Ovary (tissue), 10 donors: ENCODE measurements at places on chromosomes 7 and 10.
A peak's percentile ranks its signal among the peaks of the same experiment; 100 is the strongest.

GRCh38 chr10:77726732-77727131 is 89.1 kb upstream of the KCNMA1 start:
- DNase-seq: no peak

DNA sequence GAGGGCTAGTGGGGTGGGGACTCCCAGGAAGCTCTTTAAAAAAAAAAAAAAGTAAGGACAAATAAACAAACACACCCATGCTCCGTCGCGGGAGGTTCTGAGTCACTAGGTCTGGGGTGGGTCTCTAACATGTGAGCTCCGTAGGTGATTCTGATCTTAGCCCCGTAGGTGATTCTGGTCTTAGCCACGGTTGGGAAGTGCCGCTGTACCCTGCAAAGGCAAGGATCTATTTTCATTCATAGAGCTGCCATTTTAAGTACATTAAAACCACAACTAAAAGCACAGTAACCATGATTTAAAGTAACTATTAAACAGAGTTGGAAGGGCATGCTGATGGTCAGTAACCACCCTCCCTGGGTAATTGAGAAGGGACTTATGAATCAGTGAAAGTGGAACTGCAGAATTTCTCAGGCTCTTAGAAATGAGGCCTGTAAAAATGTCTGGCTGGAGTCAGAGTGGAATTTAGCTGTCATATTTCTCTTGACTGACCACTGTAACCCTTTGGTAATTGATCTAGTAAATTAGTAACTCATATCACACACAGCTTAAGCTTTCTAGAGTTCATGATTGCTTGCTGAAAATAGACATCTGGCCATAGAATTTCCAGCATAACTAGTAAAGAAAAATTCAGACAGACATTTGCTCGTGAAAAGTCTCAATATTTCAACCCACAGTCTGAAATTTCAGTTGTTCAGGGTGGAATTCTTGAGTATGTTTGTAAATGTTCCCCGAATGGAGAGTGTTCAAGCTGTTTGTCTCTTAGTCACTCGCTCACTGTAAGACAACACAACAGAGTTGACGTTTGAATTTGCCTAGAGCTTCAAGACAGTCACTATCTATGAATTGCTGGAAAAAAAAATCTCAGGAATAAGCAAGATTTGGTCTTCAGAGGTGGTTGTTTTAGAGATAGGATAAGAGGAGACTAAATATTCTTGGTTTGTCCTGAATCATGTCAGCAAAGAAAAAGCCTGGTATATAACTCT is 34.2 kb upstream of the TCF7L2 start:
- no peak for DNase-seq

- no peak for DNase-seq
Measured at GRCh38 chr7:30185496-30185895, 50.7 kb downstream of the MTURN start.

DNA sequence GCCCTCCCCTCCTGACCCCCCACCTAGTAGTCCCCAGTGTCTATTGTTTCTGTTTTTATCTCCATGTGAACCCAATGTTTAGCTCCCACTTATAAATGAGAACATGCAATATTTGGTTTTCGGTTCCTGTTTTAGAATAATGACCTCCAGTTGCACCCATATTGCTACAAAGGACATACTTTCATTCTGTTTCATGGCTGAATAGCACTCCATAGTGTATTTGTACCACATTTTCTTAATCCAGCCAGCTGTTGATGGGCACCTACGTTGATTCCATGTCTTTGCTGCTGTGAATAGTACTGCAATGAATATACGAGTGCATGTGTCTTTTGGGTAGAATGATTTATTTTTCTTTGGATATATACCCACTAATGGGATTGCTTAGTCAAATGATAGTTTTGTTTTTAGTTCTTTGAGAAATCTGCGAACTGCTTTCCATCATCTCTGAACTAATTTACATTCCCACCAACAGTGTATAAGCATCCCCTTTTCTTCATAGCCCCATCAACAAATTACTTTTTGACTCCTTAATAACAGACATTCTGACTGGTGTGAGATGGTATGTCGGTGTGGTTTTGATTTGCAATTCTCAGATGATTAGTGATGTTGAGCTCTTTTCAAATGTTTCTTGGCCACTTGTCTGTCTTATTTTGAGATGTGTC is 128.4 kb upstream of the PHYHIPL start:
- DNase-seq: no peak

DNA sequence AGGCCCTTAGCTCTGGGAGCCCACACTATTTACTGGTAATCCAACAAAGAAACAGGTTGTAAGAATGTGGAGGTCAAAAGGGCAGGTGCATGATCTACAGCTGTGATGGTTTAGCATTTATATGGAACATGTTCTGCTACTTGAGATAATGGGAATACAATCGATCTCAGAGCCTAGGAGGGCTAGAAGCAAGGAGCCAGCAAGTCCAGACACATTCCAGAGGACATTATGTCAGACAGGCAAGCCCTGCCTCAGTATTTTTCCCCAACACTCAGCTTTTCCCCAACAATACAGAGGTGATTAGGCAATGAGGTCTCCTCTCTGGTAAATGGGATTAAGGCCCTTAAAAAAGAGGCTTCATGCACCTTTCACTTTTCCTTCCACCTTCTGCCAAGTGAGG is 21.4 kb upstream of the GNAT3 start:
- no peak for DNase-seq

DNA sequence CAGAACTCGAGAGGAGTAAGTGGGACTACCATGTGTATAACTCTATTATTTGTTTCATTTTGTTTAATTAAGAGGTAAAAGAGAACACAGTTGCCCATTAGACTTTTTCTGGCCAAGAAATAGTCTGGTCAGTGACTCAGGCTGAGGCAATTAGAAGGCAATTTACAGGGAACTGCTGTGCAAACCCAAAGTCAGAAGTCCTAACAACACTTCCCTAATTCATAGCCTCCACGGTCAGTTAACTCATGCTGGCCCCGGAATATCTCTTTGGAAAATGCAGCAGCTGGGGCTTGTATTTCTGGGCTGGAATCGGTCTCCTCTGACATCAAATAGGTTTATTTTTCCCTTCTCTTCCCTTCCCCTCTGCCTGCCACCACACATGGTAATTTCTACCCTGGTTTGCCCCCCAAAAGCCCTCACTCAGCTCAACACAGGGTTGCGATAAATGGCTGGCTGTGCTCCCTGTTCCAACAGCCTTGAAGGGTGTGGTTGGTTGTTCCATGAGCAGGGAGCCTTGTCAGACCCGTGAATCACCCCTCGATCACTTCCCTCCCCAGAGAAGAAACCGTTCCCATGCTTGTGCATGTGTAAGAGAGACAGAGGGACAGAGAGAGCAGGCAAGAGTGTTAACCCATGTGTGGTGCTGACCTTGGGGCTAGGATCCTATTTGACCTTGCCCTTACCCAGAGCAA is 5.3 kb downstream of the SH3PXD2A start:
- peak; percentile 51 for DNase-seq

DNA sequence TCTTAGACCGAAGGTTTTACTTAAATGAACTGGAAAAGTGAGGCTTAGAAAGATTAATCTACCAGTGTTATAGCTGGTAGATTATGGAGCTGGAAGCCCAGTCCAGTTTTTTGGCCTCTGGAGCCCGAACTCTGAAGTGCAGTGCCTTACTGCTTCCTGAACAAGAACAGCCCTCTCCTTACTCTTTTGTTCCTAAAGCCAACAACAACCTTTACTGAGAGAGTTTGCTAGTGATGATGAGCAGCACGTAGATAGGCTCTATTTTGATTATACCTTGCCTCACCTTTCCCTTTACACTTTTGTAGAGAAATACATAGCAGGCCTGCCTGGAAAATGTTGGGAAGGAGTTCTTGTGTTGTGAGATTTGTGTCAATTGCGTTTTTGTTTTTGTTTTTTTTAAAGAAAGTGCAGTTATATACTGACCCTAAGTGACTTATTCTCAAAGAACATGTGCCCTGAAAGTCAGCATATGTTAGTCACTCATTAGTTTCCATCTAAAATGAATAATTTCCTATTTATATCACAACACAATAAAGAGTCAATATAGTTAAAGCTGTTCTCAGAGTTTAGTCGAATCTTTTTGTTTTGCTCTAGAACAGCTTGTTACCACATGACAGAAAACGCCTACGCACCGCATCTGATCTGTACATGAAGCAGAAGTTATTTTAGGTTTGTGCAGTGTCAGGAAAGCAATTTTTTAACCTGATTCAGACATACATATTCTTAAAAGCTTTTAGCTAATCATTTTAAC is 33.0 kb downstream of the PLEKHA1 start:
- no peak for DNase-seq

GRCh38 chr10:60043561-60044241 is 137.3 kb upstream of the CCDC6 start:
- DNase-seq: no peak

- DNase-seq: no peak
Measured at GRCh38 chr10:14837003-14837756, 657 bp downstream of the CDNF start.

- DNase-seq: no peak
Measured at GRCh38 chr7:92880212-92881090, 44.1 kb upstream of the CDK6 start.

DNA sequence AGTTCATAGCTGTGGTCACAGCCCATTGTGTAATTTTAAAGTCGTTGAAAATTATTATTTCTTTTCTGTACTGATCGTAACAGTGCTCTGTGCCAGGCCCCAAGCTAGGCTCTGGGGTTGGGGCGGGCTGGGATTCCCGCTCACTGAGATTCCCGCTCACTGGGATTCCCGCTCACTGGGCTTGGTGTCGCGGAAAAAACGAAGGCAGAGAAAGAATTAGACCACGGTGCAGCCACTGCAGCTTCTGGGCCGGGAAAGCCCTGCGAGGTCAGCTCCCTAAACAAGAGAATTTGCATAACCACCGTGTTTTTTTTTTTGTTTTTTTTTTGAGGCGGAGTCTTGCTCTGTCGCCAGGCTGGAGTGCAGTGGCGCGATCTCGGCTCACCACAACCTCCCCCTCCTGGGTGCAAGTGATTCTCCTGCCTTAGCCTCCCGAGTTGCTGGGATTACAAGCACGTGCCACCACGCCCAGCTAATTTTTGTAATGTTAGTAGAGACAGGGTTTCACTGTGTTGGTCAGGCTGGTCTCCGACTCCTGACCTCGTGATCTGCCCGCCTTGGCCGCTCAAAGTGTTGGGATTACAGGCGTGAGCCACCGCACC is 31.2 kb downstream of the FOXK1 start:
- DNase-seq: no peak

- peak; percentile 92 for DNase-seq
Measured at GRCh38 chr7:149714081-149714909, 59.1 kb downstream of the ZNF467 start.

DNA sequence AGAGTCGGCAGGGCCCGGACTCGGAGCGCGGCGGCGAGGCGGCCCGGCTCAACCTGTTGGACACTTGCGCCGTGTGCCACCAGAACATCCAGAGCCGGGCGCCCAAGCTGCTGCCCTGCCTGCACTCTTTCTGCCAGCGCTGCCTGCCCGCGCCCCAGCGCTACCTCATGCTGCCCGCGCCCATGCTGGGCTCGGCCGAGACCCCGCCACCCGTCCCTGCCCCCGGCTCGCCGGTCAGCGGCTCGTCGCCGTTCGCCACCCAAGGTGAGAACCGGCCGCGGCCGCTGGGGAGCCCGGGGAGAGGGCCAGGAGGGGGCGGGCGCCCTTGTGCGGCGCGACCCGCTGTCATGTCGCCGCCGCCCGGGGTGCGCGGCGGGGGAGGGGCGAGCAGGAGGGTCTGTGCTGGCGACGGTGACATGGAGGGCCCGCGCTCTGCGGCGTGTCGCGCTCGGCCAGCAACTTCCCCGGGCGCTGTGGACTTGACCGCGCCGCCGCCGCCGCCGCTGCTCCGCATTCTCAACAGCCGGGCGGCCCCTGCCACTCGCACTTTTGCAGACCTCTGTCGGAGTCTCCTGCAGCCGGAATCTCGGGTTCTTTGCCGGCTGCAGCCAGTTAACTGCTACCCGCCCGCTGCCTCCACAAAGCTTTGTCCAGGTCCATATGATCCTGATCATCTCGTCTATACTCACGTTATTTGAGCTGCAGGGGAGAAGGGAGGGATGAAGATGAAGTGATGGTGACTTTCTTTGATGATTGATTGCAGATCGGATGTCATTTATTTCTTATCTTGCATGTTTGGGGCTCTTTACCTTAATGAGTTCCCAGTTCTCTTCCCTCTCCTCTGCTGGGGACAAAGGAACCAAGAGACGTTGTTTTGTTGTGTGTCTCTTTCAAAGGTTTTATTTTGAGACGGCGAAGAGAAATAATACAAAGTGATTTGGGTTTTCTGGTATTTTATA is 869 bp downstream of the TRIM24 start:
- peak; percentile 36 for DNase-seq

GRCh38 chr7:27397503-27397902 is 154.9 kb downstream of the EVX1 start:
- no peak for DNase-seq

DNA sequence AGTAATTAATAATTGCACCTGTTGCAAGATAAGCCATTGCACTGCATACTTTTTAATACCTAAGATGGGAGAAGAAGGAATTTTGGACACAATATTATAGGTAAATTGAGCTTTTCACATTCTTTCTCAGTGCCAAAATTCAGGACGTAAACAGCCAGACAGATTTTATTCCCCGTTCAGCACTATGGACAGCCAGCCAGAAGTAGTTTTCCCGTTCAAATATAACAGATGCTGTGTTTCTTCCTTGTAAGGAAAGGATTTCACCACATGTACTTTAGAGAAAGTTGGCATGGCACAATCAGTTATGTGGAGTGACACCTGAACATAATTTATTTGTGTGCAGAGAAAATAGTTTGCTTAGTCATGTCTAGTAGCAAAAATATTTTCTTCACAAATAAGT is 34.8 kb downstream of the SEMA3E start:
- DNase-seq: no peak

- no peak for DNase-seq
Measured at GRCh38 chr10:31069411-31069810, 37.7 kb upstream of the ZNF438 start.

- DNase-seq: no peak
Measured at GRCh38 chr7:40873248-40873647, 738.4 kb downstream of the SUGCT start.

GRCh38 chr10:49050906-49051305 is 64.4 kb downstream of the VSTM4 start:
- no peak for DNase-seq

- no peak for DNase-seq
Measured at GRCh38 chr7:146067880-146068279, 48.7 kb upstream of the CNTNAP2 start.

DNA sequence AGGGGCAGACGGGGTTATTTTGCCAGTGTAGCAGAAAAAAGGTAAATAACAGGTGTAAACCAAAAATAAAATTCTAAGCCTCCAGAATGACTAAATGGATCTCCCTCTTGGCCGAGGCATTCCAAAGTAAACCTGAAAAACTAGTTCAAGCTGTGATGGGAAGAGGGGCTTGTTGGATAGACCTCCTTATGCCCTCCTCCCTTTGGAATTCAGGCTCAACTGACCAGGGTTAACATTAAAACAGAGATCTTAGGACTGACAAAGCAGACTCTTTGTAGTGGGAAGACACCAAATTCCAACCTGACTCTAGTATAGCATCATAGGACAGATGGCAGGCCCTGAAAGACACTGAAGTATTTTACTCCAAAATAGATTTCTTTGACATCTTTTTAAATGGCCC is 113.8 kb upstream of the ITGB1 start:
- no peak for DNase-seq

DNA sequence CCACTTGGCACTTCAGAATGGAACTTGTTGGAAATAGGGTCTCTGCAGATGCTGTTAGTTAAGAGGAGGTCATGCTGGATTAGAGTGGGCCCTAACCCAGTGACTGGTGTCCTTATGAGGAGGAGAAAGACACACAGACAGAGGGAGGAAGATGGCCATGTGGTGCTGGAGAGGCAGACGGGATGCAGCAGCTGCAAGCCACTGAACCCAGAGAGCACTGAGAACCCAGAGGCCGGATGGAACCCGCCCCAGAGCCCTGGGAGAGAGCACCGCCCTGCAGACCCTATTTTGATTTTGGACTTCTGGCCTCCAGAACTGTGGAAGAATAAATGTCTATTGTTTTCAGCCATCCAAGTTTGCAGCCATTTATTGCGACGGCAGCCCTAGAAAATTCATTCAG is 58.0 kb upstream of the EBF3 start:
- DNase-seq: no peak
